Lower leg skin (tissue), 4 donors: ENCODE measurements at places on chromosomes 7 and 10. TPM values are rescaled to one million over a fixed set of nuclear protein-coding genes. Genes with fewer than 3 reads are reported as not detected.

NEBL gene
- 56.2 TPM for total RNA-seq

GRCh38 chr7:17376595-17376994, 78.1 kb downstream of the AHR start:
- no peak for DNase-seq

PNLIPRP1 gene
- not detected for total RNA-seq

DNA sequence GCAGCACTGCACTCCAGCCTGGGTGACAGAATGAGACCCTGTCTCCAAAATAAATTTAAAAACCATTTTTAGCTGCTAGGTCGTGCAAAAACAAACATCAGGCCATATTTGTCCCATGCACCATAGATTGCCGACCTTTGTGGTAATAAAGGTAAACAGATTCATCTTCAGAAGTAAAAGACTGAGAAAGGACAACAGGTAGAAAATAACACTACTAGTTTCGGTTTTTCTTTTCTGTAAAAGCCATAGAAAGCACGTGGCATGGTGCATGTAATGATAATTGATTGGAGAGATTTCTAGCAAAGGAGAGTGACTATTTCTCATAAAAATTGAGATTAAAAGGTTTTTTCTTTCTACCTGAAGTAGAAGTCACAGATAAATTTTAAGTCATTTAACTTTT, 93.9 kb downstream of the DNAH11 start:
- no peak for DNase-seq

DNA sequence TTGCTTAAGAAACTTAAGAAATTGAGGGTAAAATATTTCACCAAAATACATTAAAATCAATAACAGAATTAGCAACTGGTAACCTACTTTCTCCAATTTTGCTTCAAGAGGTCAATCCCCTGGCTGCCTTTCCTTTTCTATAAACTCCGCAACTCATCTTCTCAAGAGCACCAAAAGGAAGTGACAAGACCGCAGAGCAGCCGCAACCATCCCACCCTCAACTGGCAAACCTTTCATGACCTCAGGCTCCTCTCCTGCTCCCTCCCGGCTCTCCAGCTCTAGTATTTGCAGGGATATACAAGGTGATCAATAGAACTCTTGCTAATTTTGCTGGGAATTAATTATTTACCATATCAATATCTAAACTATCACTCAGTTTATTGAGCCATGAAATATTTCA, 88.9 kb downstream of the ATE1 start:
- no peak for DNase-seq

STRIP2 gene
- 1.4 TPM for total RNA-seq
